ENCODE measurements at places on chromosomes 1 and 21. TPM values are rescaled to one million over a fixed set of nuclear protein-coding genes. Genes with fewer than 3 reads are reported as not detected.

ADAM30 gene
- not detected for total RNA-seq

DNA sequence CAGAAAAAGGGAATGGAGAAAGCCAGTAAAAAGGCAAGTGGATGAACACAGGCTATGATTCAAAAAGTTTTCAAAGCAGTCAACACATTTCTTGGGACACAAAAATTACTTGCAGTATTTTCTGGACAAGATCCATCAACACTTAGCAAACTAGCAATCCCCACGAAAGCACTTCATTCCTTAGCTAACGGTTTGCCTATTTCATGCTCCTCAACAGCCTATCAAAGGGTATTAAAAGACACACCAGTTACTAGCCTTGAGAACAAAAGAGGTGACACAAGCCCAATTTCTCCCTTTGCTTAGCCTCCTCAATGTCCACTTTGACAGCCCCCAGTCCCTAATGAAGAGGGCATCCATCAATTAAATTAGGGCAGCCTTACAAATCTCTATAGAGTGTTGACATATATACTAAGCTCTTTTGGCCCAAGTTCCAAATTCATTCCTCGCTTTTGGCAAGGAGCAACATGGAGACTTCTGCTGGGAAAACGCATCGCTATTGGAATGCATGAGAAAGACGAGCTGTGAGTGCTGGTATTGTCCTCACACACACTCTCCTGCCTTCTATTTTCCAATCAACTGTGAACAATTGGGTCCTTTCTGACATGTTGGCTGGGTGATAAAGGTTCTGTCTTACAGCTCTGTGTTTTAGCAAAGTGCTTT lies 180.0 kb downstream of the TNR start:
- H3K27ac ChIP-seq: no peak overlapping the region
- H3K4me1 ChIP-seq: no peaks in the 10 kb centered on the region
- no peaks in the 10 kb centered on the region for H3K36me3 ChIP-seq

CDC42BPA gene
- total RNA-seq: 0.49 TPM

DNA sequence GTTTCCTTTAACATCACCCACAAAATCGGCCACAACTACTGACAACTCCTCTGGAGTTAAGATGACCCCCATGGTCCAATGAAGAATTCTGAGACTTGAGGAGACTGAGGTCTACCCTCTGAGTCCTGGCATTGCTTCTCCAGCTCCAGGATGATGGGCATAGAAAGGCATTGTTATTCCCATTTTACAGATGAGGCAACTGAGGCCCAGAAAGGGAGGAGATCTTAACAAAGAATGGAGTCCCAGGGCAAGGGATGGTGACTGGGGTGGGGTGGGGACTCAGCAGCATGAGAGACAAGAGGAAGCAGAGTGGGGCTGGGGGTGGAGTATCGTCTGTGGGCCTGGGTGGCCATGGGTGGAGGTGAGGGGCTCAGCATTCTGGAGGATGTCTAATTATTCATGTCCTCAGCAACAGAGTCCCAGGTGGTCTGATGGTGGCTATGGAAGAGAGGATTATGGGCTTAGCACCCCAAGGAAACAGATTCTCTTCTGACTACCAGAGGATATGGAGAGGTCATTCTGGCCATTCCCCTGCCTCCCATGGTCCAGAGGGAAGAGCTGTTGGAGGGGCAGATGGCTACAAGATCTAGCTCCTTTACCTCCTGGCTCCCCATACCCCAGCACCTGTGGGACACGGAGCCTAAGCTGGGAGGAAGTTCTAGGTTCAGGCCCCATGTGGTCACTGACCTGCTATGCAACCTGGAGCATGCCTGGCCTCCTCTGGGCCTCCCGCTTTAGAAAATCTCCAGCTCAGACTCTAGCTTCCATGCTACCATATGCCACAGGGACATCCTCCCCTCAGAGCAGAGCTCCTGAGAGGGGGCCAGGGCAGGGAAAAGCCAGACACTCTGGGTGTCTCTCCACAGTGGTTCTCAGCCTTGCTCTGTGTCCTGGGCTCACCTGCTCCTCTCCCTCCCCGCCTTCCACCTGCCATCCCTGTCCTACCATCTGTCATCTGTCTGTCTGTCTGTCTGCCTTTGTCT lies 37.4 kb upstream of the DMBX1 start:
- H3K4me1 ChIP-seq: peaks cover 7% of the 10 kb centered on the region
- H3K36me3 ChIP-seq: no peaks in the 10 kb centered on the region
- H3K27ac ChIP-seq: no peak overlapping the region

GRCh38 chr1:27122652-27123051 lies 32.3 kb downstream of the SLC9A1 start:
- H3K27ac ChIP-seq: no peak overlapping the region
- no peak overlapping the region for H3K4me3 ChIP-seq
- H3K27me3 ChIP-seq: no peaks in the 10 kb centered on the region
- no peak for DNase-seq

MRPL39 gene
- total RNA-seq: 19.1 TPM

GRCh38 chr1:37442139-37442538 lies 32.2 kb upstream of the ZC3H12A start:
- H3K36me3 ChIP-seq: no peaks in the 10 kb centered on the region
- no peak overlapping the region for H3K4me3 ChIP-seq
- no peak overlapping the region for H3K27ac ChIP-seq
- no peaks in the 10 kb centered on the region for H3K27me3 ChIP-seq

DNA sequence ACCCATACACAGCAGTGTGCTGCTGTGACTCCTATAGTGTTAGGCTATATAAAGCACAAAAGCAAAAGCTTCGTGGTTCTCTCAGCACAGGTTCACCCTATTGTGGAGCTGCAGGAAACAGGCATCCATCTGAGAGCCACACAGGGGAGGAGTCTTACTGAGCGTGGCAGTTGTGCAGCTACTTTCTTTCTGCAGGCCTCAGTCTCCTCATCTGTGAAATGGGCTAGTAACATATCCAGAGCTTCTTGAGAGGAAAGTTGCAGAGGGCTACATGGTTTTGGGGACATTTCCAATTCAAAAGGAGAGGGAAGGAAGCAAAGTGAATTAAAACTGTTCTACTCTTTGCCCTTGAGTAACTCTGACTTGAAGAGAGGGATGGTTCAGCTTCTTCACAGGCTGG lies 142.0 kb downstream of the FOXD2 start:
- no peaks in the 10 kb centered on the region for H3K36me3 ChIP-seq
- H3K27ac ChIP-seq: no peak overlapping the region
- peaks cover 7% of the 10 kb centered on the region for H3K27me3 ChIP-seq

- H3K27ac ChIP-seq: no peak overlapping the region
- no peak overlapping the region for H3K4me3 ChIP-seq
- no peak for DNase-seq
- no peaks in the 10 kb centered on the region for H3K4me1 ChIP-seq
- H3K27me3 ChIP-seq: no peaks in the 10 kb centered on the region
- no peaks in the 10 kb centered on the region for H3K36me3 ChIP-seq
Measured at GRCh38 chr1:154883919-154884868, 14.1 kb upstream of the KCNN3 start.

- no peak overlapping the region for H3K4me3 ChIP-seq
- no peaks in the 10 kb centered on the region for H3K4me1 ChIP-seq
- H3K36me3 ChIP-seq: no peaks in the 10 kb centered on the region
- no peak for DNase-seq
- H3K27ac ChIP-seq: no peak overlapping the region
Measured at GRCh38 chr1:97066860-97067259, 345.3 kb downstream of the PTBP2 start.

DNA sequence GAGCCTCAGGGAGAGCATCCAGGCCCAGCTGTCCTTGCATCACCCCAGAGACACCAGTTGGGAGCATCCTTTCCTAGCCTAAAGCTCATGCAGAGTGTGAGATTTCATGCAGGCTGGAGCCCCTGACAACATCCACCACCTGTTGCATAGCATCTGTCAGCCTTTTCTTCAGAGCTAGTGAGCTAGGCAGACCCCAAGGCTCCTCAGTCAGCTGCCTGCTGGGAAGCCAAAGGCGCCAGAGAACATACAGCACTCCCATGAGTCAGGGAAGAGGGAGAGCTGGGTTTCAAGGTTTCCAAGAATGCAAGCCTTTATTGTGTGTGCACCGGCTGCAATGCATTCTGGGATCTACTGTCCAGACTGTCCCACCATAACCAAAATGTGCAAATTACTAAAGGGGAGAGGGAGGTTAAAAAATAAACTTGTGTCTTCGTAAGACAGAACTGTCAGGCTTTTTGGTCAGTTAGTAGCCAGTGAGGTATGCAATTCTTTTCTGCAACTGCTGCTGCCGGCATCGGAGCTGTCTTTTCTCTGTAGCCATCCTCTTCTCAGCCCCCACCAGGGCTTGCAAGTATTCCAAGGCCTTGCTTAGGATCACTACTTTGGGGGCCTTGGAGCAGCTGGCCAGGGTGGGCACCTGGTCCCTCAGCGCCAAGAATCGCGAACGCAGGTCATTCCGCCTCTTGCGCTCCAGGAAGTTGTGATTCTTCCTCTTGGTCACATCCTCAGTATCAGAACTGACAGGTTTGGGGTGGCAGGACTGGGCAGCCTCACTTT lies 4.6 kb downstream of the MYCL start:
- no peaks in the 10 kb centered on the region for H3K36me3 ChIP-seq
- no peak for DNase-seq
- H3K27ac ChIP-seq: no peak overlapping the region

Measured in CD4-positive, alpha-beta memory T cell (primary cell).